ENCODE measurements at places on chromosomes 3 and 15.

DNA sequence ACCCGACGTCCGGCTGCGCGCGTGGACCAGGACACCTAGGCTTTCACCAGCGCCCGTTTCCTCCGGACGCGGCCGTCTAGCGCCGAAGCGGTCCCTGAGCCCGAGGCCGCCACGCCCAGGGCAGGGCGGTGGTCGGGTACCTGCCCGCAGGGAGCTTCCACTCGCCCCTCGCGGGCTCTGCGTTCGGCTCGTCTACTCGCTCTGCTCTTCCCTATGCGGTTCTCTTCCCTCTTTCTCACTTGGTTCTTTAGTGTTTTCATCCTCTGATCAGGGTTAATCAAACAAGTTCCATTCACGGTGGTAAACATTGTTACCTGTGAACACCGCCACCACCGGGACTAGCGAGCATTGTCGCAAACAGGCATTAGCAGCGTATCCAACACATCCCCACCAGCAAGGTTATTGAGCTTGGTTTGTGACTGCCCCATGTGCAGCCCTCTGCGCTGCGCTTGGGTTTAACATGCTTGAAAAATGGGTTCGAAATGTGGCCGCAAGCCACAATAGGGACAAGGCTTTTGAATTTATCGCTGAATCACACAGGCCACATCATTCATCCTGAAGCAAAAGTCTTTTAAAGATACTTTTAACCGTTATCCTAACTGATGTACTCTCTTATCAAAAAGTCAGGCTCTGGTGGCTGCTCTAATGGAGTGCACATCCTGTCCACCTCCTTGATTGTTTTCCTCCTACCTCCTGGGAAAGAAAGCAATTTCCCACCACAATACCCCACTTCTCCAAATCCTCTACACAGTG lies 843 bp upstream of the CD47 start:
- no peak for DNase-seq

DNA sequence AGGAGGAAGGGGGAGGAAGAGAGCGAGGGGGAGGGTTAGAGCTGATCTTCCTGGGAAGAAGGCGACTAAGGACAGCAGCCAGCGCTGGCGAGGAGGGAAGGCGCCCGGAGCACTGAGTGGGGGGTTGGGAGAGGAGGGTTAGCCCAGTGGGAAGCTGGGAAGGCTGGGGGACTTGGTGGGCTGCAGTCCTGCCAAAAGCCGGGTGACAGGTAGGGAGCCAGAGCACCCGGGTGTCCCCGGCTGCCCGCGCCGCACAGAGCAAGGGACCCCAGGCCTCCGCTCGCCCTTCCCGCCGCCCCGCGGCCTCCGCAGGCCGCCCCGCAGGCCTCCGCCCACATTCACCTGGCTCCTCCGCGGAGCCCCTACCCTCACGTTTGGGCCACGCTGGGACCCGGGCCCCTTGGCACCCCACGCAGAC lies 448 bp downstream of the SLC12A8 start:
- no peak for DNase-seq

GRCh38 chr3:122063908-122064307 lies 8.7 kb downstream of the CD86 start:
- no peak for DNase-seq

GRCh38 chr3:38516669-38517068 lies 20.5 kb downstream of the EXOG start:
- no peak for DNase-seq

All from RWPE1 (cell line).